Activated naive CD4-positive, alpha-beta T cell treated with anti-CD3 and anti-CD28 coated beads, Interleukin-2, amount 50 U/mL, for 72 hours (primary cell): ENCODE measurements at places on chromosomes 1 and 21. TPM values are rescaled to one million over a fixed set of nuclear protein-coding genes. Genes with fewer than 3 reads are reported as not detected.

HES3 gene
- total RNA-seq, result not detected

SPATA46 gene
- total RNA-seq, result not detected

MNDA gene
- not detected for total RNA-seq

CCDC190 gene
- not detected for total RNA-seq

OR2AK2 gene
- total RNA-seq, result not detected

GRCh38 chr1:204736836-204737235 is 51.3 kb upstream of the LRRN2 start:
- DNase-seq, result no peak

DNA sequence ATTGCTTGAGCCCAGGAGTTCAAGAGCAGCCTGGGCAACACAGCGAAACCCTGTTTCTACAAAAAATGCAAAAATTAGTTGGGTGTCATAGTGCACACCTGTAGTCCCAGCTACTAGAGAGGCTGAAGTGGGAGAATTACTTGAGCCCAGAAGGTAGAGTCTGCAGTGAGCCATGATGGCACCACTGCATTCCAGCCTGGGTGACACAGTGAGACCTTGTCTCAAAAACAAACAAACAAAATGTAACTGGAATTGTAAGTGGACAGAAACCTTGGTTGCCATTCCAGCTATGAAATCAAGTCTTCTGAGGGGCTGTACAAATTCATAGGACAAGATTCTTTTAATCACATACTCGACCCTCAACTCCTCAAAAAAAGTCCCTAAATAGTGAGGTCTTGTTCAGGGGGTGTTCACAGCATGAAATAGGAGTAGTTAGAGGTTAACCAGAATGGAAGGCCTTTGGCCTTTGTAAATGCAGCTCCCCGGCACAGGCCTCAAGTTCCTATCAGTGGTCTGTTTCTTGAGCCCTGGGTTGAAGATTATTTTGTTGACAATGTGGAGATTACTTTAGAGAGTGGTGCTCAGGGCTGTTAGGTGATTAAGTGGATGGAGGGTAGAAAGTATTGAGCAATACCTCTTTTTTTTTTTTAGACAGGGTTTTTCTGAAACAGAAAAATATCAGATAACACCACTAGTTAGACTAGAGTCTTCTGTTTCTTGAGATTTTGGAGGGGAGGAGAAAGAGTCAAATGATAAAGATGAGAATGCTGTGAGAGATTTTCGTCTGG is 138.7 kb upstream of the ZNF648 start:
- DNase-seq, result no peak

DNA sequence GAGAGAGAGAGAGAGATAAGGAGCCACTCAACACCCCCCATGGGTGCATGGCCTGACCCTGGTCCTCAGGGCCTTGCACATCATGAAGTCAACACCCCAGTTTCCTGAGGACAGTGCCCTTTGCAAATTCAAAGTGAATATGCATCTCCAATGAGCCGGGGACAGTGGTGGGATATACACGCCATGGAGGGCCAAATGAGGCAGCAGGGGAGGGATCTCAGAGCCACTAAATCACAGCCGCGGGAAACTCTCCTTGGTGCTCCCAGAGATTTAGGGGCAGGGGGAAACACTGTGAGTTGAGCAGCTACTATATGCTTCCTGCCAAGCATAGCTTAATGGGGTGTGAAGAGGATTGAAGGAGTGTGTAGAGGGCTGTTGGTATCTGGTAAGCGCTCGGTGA is 35.5 kb downstream of the MATN1 start:
- no peak for DNase-seq

GRCh38 chr1:160807738-160808137 is 11.8 kb downstream of the LY9 start:
- DNase-seq, result no peak

- no peak for DNase-seq
Measured at GRCh38 chr1:86773341-86774288, 69.2 kb downstream of the SH3GLB1 start.

DNA sequence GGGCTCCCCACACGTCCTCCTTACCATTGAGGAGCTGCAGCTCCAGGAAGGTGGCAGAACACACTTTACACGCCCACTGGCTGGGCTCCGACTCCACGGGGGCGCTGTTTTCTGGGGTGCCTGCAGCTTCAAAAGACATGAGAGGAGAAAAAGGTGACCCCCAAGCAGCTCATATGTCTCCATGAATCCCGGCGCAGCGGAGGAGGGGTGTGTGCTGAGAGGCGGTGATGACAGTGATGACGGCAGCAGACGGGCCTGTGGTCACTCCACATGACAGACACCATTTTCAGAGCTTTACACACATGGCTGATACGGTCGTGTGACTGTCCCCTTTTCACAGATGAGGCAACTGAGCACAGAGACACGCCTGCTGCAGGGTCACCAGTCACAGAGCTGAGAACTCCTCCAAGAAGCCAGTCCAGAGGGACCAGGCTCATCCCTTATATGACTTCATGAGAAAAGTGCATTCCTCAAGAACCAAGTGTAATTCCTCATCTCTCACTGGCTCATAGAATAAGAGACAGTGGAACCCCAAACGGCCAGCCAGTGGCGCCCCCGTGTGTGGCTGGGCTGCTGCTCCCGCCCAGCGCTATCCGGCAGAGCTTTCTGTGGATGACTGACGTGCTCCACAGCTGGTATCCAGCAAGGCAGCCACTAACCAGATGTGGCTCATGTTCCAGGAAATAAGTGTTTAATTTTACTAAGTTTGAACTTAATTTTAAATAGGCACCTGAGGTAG is 31.9 kb downstream of the PRDM15 start:
- no peak for DNase-seq

DNA sequence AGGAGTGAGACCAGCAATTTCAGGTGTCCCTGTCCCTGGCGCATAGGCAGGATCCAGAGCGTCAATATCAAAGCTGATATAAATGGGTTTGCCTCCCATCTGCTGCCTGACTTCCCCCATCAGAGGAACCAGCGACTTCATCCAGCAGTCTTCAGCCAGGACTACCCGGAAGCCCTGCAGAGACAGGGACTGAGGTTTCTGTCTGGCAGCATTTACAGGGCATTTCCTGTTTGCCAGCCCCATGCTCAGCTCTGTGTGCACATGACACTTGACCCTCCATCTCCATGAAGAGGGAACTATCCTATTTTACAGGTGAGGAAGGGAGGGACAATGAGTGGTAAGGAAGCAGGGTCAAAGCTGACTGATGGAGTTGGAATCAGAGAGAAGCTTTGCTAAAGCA is 7.2 kb downstream of the AGMAT start:
- DNase-seq, result no peak

DNA sequence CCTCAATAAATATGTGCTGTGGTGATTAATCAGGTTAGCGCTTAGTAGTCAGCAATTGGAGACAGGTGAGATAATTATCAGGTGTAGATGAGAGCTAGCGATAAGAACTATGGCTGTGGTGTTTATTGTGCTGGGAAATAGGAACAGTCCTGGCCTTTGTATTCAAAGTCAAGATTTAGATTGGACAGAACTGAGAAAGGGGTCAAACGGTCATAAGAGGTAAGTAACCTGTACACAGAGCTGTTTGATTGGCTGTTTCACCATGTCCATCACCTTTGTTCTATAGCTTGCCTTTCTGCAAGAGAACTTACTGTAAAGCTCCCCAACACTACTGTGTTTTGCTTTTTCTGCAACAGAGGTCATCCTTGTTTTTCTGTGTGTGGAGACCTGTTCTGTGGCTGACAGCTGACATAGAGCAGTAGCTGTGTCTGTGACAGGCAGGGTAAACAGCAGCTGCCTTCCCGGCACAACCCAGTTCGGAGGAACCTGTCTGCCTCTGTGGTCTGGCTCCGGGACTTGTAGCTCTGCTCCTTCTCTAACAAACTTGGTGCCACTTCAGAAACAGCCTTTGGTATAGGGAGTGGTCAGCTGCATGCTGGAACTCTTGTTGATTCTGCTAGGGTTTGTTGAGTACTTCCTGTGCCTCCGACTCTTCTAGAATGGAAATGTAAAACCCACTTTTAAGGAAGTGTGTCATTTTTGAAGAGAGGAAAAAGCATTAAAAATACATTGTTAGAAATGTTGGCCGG is 21.1 kb upstream of the CDC42 start:
- peak; percentile 45 for DNase-seq

DNA sequence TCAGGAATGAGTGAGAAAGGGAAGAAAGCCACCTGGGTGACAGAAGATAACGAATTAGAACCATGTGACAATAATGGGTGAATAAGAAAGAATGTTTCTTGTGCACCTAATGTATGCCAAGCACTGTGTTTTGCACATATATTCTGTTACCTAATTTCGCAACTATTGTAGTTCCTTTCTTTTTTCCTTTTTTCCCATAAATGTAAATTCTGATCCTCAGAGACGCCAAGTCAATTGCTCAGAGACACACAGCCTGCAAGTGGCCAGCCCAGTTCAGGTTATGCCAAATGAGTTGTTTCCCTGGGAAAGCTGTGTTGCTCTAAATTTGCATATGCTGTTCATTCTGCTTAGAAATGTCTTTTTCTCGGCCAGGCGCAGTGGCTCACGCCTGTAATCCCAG is 1.7 kb upstream of the RSPO1 start:
- no peak for DNase-seq

- no peak for DNase-seq
Measured at GRCh38 chr1:61141288-61142042, 59.1 kb downstream of the NFIA start.
